ENCODE measurements at places on chromosomes 5 and 9.

DNA sequence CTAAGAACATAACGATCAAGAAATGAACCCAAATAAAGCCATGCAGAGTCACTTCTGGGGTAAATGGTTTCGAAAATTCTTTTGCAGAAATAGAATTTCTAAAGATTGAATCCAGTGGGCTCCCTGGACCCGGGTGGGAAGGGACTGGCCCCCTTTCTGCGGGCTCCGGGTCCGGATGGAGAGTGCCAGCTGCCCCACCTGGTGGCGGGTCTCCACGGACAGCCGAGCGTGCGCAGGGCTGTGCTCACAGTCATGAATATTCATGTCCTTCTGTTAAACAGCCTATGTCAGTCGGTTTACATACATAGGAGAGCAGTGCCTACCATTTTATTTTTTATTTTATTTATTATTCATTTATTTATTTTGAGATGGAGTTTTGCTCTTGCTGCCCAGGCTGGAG is 4.7 kb upstream of the PPP1R26 start:
- no peak for DNase-seq

DNA sequence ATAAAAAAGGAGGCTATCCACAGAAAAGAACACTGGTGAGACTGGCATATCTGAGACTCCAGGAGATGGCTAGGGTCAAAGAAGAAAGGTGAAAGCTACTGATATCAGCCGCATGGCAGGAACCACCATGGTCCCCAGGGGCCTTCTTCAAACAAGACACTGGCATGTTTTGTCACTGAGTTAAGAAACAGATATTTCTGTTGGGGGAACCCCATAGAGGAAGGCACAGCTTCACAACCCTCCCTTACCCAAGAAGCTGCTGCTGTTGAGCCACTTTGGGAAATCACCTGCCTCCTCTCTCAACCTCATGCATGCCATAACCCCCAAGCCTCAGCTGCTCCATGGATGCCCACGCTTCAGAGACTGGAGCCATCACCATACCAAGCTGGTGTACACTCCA is 13.3 kb upstream of the BTNL3 start:
- DNase-seq = no peak

DNA sequence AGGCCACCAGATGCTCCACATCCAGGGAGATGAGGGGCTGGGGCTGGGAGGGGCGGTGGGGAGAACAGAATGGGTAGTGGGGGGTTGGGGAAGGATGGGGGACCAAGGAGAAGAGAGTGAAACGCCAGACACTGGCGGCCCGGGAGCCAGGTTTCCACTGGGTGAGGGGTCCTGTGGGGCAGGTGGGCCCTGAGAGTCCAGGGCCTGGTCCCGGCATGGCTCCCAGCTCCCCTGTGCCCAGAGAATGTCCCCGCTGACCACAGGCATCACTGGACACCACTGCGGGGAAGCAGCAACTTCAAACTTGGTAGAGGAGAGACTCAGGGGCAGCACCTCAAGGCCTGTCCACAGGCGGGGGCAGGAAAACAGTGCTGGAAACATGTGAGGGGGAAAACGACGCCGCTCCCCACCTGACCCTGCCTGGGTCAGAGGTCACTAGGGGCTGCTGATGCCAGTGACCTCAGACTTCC is 13.2 kb downstream of the NINJ1 start:
- no peak for DNase-seq

DNA sequence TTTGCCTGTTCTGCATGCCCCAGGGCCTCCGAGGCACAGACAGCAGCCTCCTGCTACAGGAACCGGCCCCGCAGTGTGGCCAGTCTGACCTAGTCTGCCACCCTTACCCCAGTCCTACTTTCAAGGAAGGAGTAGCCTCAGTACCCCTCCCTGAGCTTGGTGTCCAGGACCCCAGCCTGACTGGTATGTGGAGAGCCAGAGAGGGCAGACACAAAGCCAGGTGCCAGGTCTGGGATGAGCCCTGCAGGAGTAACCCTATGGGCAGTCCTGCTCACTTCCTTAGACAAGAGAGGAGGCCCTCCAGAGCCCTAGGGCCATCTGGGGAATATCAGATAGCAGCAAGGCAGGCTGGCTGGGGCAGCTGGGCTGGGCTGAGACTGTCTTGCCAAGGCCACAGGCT is 67.8 kb downstream of the NRG2 start:
- no peak for DNase-seq

- no peak for DNase-seq
Observed at GRCh38 chr5:15690611-15691010, 190.6 kb downstream of the FBXL7 start.

GRCh38 chr9:93071464-93071863 is 13.0 kb downstream of the SUSD3 start:
- no peak for DNase-seq

DNA sequence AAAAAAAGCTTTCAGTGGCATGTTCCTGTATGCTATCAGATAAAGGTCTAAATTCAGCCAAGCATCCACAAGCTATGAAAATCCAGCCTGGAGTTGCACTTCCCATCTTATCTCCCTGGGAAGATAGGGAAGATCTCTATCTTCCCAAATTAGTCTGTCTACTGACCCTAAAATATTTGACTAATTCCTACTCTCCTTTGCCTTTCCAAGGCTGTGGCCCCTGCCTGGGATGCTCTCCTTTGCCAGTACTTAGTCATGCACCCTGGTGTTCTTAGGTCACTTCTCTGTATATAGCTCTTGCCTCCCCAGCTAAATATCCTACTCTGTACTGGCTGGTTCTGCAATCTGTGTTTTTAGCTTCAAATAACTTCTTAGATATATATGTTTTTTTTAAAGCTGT is 44.0 kb upstream of the PLPP1 start:
- DNase-seq = no peak

GRCh38 chr9:30482499-30482898 is 1901.9 kb upstream of the ACO1 start:
- no peak for DNase-seq

DNA sequence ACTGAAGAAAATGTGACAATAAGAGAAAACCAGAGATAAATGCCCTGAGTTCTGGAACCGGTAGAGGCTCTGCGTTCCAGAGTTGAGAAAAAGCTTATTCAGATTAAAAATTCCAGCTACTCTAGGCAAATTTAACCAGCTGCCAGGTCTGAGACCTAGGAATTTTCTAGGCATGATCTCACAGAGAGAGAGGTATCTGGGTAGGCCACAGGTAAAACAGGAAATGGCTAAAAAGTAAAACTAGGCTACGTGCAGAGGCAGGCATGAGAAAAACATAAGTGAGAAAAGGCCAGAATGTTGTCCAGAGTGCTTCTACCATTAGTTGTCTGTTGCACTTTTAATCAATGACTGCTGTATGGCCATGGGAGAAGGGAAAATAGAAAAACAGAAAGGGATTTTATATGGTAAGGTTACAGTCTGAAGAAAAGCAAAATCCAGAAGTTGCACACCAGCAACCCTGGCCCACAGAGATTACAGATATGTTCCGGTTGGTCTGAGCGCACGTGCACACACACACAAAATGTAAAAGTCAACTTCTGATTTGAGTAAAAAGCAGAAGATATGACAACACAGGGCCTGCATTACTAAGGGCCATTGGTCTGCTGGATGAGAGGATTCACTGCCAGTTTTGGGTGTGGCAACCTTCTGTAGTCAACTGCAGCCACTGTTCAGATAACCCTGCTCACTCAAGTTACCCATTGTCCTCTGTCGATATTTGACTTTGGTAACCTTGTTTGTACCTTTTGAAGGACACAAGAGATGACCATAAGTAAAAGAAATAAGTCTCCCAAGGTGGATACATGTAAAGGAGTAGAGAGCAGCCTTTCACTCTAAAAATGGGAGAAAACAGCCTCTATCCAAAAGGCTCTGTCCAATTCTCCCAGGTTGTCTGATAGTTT is 266.0 kb downstream of the DTWD2 start:
- DNase-seq = no peak

GRCh38 chr9:94159069-94159939 is 75.0 kb downstream of the PTPDC1 start:
- no peak for DNase-seq

- DNase-seq = no peak
Observed at GRCh38 chr5:103511554-103511885, 51.1 kb downstream of the NUDT12 start.

GRCh38 chr9:37931592-37931991 is 27.7 kb upstream of the SLC25A51 start:
- no peak for DNase-seq

GRCh38 chr9:3348169-3348568 is 177.6 kb downstream of the RFX3 start:
- no peak for DNase-seq

GRCh38 chr5:38468978-38469706 is 87.3 kb downstream of the LIFR start:
- DNase-seq = no peak

- no peak for DNase-seq
Observed at GRCh38 chr9:135925496-135926133, 18.3 kb upstream of the CAMSAP1 start.

GRCh38 chr5:64814073-64814472 is 45.3 kb downstream of the CWC27 start:
- DNase-seq = no peak

- no peak for DNase-seq
Observed at GRCh38 chr5:33379757-33380156, 61.0 kb upstream of the TARS1 start.

GRCh38 chr5:112795342-112795741 is 57.7 kb downstream of the APC start:
- no peak for DNase-seq

GRCh38 chr9:94817291-94818177 is 91.0 kb downstream of the AOPEP start:
- no peak for DNase-seq
